Posterior vena cava (tissue), 2 donors: ENCODE measurements at places on chromosomes 11 and 22. TPM values are rescaled to one million over a fixed set of nuclear protein-coding genes. Genes with fewer than 3 reads are reported as not detected.
A peak's percentile ranks its signal among the peaks of the same experiment; 100 is the strongest.

DNA sequence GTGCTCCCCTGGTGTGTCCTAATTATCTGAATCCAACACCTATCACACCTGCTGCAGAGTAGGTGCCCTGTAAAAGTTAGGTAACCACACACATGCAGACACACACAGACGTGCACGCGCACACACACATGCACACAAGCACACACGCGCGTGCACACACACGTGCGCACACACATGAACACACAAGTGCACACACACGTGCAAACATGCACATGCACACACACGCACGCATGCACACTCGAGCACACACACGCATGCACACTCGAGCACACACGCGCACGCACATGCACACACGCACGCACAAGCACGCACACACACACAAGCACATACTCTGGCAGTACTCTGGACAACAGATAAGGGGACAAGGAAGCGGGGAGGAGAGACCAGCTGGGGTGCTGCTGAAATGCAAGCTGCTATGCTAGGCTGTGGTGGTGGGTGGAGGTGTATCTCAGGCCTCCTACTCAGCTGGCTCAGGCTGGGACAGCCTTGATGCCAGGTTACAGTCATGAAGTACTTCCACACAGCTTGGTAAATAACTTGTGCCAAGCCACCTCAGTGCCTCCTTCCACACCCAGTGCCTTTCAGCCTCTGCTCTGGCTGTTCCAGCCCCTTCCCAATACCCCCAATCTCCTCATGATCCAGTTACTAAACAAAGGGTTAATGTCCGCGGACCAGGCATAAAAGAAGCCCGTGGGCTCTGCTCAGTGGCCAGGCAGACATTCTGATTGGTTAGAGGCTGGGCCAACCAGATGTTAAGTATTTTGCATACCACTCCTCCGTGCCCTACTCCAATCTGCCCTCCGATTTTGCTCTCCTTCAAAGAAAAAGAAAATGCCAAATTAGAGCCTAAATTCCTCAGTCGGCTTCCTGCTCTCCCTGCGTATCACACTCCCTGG, 374.1 kb downstream of the TENM4 start:
- peak; percentile 66 for DNase-seq

DNA sequence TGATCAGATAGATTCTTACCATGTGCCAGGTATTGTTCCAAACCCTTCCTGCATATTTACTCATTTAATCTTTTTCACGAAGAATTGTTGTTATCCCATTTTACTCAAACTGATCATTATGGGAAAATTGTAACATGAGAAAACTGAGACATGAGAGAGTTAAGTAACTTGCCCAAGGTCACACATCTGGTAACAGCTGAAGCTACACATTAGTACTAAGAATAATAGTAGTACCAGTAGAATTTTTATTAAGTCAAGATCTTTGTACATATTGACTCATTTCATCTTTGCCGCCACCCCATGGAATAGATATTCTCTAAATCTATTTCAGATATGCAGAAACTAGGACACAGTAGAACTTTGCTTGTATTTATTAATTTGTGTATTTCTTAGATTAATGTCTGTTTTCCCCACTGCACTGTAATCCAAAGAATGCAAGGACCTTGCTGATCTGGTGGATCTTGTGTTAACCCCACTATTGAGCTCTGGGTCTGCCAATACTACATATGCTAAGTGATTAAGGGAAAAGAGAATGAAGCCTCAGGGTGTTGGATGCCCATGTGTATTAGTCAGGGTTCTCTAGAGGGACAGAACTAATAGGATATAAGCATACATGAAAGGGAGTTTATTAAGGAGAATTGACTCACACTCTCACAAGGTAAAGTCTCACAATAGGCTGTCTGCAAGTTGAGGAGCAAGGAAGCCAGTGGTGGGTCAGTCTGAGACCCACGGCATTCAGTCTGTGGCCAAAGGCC, 72.8 kb downstream of the PARVA start:
- DNase-seq, result no peak

DNA sequence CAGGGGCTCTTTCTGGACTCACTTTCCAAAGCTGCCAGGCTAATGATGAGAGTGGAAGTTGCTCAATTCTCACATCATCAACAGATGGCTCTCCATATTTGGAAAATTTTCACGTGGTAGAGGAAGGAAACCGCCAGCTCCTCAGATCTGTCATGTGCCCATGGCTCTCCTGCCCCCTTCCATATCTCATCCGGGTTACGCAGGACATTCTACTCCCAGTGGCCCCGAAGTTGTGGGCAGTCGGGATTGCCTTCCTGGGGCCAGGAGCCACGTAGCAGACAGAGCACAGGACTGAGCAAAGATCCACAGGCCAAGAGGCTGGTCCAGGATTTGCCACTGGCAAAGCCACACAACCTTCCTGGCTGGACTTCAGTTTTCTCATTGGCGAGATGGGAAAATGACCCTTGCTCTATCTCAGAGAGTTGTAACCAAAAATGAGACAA, 38.8 kb downstream of the RPUSD4 start:
- no peak for DNase-seq

GRCh38 chr11:100220801-100221200, 466.3 kb upstream of the ARHGAP42 start:
- no peak for DNase-seq

- DNase-seq, result peak; percentile 7
Measured at GRCh38 chr11:56522008-56522407, 21.0 kb downstream of the OR5M11 start.

- DNase-seq, result peak; percentile 28
Measured at GRCh38 chr11:69658626-69659450, 16.3 kb downstream of the LTO1 start.

GRCh38 chr11:125999234-125999880, 53.5 kb downstream of the VSIG10L2 start:
- no peak for DNase-seq

GRCh38 chr11:93239966-93240365, 42.2 kb upstream of the SLC36A4 start:
- no peak for DNase-seq

DNA sequence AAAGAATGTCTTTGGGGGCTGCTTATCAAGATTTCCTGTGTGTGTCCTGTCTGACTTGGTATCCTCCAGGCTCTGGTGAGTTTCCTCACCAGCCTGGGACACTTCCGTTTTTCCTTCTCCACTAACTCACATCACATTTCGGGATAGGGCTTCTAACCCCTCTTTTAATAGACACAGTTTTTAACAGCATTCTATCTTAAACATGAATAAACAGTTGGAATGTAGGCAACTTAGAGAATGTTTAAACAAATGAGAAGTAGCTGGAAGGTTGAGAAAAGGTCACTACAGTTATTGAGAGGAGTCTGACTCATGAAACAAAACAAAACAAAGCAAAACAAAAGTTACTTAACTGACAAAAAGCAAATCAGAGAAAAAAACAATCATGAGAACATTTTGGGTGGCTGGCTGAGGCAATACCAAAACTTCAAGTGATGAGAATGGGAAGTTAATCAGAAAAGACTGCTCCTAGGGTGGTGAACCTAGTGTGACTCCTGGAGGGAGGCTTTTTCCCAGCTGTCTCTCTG, 64.7 kb upstream of the CTSC start:
- no peak for DNase-seq

DNA sequence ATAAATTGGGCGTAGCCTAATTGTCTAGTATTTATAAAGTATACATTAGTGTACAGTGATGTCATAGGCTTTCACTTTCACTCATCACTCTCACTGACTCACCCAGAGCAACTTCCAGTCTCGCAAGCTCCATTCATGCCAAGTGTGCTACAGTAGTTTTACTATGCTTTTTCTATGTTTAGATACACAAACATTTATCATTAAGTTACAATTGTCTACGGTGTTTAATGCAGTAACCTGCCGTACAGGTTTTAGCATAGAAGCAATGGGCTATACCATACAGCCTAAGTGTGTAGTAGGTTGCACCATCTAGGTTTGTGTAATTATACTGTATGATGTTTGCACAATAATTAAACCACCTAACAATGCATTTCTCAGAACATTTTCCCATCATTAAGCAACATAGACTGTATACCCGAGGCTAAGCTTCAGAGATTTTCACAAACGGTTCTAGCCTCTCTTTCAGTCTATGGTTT, 17.5 kb downstream of the OR9G1 start:
- no peak for DNase-seq

DNA sequence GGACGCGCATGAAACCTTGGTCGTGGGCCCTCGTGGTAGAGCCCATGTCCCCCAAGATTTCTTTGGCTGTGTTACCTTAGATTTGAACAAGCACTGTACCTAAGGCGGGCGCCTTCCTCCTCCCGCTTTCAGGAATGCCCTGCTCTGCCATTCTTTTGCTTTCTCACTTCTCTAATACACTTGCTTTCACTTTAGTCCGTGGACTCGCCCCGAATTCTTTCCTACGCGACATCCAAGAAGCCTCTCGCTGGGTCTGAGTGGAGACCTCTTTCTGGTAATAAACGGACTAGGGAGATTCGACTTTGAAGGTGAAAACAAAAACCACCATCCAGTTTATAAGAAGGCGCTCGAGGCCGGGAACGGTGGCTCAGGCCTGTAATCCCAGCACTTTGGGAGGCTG, 1.2 kb upstream of the NUP50 start:
- DNase-seq, result no peak

DNA sequence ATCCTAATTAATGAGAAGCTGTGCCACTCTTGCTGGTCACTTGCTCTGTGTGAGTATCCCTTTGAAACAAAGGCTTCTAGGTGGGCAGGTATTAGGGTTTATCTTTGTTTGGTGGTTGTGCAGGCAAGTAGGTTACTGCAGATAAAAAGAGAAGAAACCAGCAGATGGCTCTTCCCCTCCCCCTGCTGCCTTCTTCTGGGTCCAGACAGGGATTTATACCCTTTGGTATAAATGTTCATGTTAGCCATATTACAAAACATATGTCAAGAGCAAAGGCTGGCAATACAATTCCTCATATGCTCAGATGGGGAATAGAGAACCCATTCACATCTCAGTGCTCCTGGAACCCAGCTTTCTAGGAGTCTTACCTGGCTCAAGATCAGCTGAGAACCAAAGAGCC, 109.9 kb downstream of the NAV2 start:
- DNase-seq, result no peak

OR51B2 gene
- not detected for total RNA-seq

BRSK2 gene
- total RNA-seq, result 0.81 TPM

HPX gene
- 1.2 TPM for total RNA-seq
